LoVo (cell line): ENCODE measurements at places on chromosomes 2 and 18.

DNA sequence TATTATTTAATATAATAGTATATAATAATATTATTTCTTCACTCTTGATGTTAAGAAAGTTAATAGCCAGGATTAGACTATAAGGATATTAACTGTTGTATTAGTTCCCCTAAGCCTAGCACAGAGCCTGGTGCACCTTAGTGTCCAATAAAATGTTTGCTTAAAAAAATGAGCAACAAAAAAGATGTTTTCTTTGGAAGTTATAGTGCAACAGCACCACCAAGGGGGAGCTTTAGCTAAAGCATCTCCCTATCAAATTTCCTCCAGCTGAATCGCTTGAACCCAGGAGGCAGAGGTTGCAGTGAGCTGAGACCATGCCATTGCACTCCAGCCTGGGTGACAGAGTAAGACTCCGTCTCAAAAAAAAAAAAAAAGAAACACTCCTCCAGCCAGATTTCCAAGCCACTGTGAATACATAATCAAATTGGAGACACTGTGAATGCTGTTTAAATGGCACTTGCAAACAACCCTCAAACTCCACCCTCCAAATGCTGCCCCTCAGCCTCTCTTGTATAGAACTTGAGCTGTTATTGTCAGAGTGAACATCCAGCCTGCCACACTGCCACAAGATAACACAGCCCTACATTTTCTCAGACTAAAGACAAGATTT lies 221.9 kb downstream of the DYM start:
- no peak for DNase-seq

DNA sequence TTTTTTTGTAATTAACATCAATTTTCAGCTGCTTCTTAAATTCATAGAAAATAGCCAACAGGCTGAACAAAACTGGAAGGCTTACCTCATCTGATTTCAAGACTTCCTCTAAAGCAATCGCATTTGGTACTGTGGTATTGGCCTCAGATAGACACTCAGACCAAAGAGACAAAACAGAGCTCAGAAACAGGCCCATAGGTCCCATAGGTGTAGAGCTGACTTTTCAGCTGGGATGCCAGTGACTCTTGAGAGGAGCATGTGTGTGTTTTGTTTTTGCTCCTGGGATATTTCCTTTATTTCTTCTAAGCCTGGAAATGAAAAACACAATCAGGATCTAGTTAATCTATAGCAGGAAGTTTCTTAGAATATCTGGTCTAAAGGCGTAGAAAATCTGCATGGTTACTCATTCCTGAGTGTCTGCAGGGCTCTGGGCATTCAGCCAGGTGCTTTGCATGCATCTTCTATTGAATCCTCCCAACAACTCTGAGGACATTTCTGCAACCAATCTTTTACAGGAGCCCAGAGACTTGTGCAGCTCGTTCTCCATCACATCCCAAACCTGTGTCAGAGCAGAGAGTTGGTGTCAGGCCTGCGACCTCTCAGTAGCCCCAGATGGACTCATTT lies 190.8 kb downstream of the RTP5 start:
- DNase-seq = peak; percentile 58

DNA sequence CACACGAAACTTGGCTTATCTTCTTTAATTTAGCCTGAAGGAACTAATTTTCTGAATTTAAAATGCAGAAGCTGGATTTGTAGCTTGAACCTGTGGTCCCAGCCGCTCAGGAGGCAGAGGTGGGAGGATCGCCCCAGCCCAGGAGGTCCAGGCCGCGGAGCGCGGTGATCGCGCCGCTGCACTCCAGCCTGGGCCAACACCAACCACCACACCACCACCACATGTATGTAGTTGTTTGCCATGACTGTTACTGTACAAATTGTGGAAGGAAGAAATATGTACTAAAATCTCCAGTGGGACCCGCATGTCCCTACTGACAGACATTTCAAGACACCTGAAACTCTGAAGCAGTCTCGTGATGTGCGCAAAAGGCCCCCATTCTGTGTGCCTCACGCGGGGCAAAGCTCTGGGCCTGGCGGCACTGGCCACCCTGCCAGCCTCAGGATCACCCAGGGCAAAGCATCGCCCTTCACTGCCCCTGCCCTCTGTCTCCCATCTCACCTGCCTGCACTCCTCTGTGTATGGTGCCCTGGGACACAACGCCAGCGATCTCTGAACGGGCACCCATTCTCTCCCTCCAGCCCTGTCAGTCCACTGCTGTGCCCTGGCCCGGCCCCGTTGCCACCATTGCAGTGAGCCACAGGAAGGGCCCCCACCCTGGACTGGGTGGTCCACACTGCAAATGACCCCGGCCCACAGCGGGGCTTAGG lies 10.1 kb upstream of the ADI1 start:
- no peak for DNase-seq

GRCh38 chr18:56825321-56825720 lies 174.2 kb downstream of the WDR7 start:
- no peak for DNase-seq

DNA sequence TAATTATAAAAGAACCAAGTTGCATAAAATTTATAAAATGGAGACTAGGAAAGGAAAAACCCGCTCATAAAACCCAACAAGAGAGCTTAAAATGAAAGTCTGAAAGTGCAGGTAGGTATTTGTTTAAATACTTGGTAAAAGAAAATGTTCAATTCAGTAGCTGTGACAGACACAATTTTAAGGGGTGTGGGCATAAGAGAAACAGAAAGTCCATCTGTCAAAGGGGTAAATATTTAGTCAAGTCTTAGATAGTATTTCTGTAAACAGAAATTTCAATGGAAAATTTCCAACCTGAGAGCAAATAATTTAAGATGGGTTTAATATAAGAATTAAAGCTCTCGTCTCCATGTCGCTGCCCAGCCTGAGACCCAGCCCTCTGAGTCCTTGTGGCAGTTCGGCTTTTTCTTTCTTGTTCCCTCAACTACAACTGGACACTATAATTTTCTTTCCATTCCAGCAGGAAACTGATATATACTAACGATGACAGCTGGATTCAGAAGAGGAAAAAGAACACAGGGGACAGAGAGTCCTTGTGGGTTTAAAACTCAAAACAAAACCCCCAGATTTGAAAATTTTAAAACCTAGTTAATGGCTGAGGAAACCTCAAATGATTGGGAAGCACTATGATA lies 88.0 kb upstream of the ZFP36L2 start:
- DNase-seq = no peak

GRCh38 chr2:109242210-109242653 lies 113.2 kb downstream of the SH3RF3 start:
- DNase-seq = no peak

GRCh38 chr18:40930211-40930882 lies 1024.7 kb upstream of the PIK3C3 start:
- DNase-seq = no peak

GRCh38 chr2:12031866-12032265 lies 285.4 kb downstream of the LPIN1 start:
- DNase-seq = no peak

- DNase-seq = no peak
These were observed 35.8 kb downstream of the ANO7 start for GRCh38 chr2:241224018-241224850.

GRCh38 chr2:203706403-203706802 lies at the start of gene CD28:
Gene CD28, plus strand, starts transcription at chr2:203706639. Its CDS starts 58 bp downstream, at chr2:203706697.
- DNase-seq = no peak

DNA sequence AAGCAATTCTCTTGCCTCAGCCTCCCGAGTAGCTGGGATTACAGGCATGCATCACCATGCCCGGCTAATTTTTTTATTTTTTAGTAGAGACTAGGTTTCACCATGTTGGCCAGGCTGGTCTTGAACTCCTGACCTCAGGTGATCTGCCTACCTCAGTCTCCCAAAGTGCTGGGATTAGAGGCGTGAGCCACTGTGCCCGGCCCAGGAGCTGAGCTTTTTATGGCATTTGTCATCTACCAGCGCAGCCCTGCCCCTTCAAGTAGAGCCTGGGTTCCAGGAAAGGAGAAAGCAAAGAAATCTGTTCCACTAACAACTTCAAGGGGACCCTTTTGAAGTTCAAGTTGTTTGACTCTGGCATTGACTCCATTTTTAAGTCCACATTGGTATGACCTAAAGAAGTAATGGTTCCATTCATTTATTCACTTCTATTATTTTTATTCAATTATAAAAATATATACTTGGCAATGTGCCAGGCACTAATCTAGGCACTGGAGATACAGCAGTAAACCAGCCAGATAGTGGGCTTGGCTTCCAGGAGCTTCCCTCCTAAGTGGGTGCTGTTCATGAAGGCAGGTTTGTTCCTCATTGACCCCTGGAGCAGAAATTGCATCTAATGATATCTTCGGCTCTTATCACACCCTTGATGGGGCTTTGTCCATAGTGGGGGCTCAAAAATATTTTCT lies 8.0 kb upstream of the SFTPB start:
- no peak for DNase-seq

DNA sequence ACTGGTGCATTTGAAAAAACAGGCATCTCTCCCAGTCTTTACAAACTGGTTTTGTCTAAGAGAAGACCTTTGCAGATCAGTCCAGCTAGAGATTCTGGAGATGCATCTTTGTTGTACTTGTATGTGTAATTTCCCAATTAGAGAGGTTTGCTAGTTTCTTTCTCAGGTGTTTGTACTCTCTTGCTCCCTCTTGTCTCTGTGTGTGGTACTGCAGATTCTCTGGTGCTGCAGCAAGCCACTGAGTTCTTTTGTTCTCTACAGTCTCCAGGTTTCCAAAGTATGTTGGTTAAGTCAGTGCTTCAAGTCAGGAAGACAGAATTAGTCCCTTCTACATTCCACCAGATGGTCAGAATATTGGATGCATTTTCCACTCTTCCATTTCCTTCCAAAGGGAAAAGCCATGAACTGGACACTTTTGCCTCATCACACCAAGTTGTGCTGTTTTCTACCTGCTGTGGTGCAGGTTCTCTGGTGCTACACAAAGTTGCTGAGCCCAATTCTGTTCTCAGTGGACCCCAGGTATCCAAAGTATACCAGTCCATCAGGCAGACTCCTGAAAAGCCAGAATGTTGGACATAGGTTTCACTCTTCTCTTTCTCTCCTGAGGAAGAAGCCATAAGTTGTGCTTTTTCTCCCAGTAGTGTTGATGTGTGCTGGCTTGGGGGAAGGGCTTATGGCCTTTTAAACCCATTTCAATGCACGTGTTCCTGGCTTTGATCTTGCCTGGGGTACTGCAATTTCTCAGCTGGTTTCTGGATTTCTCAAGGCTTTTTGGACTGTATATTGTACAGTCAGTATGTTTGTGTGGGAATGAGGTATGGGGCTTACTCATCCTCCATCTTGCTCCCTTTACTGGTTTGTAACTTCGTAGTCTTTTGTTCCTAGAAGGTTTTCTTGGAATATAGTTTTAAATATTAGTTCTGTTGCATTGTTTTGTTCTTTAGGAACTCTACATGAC lies 29.8 kb downstream of the EPC2 start:
- DNase-seq = peak; percentile 40

DNA sequence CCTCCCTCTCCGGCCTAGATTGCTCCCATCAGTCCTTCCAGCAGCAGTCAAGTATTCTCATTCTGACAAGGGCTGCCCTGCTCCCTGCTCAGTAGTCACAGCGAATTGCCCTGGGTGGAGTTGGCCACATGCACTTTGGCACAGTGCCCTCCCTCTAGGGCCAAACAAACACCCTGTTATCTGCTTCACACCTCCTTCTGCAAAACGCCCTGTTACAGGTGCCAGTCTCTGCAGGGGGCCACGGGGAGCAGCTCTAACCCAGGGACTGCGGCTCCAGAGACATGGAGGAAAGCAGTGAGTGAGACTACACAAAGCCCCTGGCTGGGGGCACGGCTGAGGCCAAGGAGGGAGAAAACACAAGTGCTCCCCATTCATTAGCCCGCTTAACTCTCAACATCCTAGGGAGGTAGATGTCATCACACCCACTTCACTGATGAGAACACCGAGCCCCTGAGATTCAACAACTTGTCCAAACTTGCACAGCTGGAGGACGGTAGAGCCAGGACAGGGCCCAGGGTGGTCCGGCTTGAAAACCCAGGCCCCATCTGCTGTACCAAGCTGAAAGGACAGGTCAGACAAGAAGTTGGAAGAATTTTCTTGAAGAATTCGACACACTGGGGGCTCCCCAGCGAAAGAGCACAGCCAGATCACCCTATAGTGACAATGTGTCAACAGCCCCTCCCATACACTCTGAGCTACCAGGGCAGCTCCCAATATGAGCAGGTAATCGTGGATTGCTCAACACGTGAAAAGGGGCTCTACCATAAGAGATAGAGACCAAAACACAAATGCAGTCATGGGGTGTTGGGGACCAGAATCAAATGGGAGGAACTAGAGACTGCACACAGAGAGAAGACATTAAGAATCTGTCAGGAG lies 8.7 kb upstream of the TFCP2L1 start:
- DNase-seq = peak; percentile 70

- DNase-seq = no peak
These were observed 79.6 kb upstream of the DNMT3A start for GRCh38 chr2:25421289-25421688.

DNA sequence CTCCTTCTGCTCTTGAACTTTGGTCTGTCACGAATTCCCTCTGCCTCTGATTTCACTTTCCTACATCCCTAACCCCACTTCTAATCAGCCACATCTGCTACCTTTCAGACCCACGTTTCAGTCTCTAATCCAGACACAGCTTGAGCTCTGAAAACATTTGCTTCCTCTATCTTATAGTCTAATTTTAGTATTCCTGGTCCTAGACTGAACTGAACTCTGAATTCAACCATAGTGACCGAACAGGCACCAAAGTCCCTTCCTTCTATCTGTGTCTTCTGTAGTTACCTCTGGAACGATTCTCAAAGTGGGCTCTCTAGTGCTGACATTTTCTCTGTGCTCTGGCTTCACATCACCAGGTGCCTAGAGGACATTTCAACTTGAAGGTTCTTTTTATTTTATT lies 156.2 kb downstream of the PDE11A start:
- no peak for DNase-seq
